Left kidney (tissue), 8 donors: ENCODE measurements at places on chromosomes 11 and 22. TPM values are rescaled to one million over a fixed set of nuclear protein-coding genes. Genes with fewer than 3 reads are reported as not detected.

GRCh38 chr22:48536541-48537342, 1290.9 kb downstream of the BRD1 start:
- peak; percentile 36 for DNase-seq

DNA sequence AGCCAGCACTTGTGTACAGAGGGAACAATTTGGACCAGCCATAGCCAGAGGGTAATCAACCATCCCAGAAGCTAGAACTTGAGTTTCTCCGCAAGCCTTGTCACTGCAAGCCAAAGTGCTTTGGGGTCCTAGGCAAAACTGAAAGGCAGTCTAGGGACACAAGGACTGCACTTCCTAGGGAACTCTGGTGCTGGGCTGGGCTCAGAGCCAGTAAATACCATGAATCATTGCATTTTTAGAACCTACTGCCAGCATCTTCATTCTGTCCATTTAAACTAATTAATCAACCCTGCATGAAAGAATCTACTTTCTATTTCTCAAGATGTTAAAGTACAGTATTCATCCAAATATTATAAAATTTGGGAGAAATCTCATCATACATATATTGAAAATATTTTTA, 20.0 kb downstream of the PATE3 start:
- no peak for DNase-seq

The KDM2A gene
- polyA plus RNA-seq: 87.2 TPM

- peak; percentile 49 for DNase-seq
These were observed 39.2 kb upstream of the IGLL5 start for GRCh38 chr22:22848364-22848866.

The LIF gene
- 1.6 TPM for polyA plus RNA-seq

The SCN2B gene
- 3.0 TPM for polyA plus RNA-seq

The UBQLN3 gene
- not detected for polyA plus RNA-seq

The UPK3A gene
- polyA plus RNA-seq: 1.5 TPM
